ENCODE measurements at places on chromosomes 3 and 15.
A peak's percentile ranks its signal among the peaks of the same experiment; 100 is the strongest.

GRCh38 chr3:11246663-11246970, 25.6 kb upstream of the ATG7 start:
- DNase-seq, result no peak

DNA sequence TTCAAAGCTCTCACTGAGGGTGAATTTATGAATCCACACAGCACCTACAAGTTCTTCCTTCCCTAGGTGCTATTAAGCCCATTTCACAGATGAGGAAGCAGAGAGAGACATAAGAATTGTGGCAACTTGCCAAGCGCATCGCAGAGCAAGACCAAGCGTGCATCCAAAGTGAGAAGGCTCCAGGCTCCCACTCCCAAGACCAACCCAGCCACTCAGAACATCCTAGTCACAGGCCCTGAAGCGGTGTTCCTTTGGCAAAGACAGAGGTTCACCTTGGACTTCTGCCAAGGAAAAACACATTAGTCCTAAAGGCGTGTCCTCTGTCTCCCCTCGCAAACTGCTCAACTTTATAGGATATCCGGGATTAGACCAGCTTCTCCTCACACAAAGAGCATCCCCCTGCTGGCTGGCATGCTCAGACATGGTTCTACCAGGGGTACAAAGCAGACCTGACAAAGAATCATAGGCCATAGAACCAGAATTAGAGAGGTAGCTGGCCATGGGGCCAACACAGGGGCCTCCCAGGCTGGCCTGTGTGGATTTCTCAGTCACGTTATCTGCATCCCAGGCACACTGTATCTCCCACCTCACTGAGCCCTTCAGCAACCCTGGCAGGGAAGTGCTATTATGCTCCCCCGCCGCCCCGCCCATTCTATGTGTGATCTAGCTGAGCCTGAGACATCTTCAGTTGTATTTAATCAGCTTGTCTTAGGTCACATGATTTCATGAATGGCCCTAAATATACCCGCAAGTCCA, 160.2 kb downstream of the FOXP1 start:
- peak; percentile 17 for DNase-seq

DNA sequence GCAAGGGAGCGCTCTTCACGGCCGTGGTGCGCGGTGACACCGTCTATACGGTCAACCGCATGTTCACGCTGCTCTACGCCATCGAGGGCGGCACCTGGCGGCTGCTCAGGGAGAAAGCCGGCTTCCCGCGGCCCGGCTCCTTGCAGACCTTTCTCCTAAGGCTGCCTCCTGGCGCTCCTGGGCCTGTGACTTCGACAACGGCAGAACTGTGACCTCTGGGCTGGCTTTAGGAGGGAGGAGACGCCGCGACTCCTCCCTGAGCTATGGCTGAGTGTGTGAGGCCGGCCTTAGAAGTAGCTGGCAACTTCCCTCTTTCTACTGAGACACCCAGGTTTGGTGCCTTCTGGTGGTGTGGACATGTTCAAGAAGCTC, 1.4 kb downstream of the KBTBD13 start:
- no peak for DNase-seq

DNA sequence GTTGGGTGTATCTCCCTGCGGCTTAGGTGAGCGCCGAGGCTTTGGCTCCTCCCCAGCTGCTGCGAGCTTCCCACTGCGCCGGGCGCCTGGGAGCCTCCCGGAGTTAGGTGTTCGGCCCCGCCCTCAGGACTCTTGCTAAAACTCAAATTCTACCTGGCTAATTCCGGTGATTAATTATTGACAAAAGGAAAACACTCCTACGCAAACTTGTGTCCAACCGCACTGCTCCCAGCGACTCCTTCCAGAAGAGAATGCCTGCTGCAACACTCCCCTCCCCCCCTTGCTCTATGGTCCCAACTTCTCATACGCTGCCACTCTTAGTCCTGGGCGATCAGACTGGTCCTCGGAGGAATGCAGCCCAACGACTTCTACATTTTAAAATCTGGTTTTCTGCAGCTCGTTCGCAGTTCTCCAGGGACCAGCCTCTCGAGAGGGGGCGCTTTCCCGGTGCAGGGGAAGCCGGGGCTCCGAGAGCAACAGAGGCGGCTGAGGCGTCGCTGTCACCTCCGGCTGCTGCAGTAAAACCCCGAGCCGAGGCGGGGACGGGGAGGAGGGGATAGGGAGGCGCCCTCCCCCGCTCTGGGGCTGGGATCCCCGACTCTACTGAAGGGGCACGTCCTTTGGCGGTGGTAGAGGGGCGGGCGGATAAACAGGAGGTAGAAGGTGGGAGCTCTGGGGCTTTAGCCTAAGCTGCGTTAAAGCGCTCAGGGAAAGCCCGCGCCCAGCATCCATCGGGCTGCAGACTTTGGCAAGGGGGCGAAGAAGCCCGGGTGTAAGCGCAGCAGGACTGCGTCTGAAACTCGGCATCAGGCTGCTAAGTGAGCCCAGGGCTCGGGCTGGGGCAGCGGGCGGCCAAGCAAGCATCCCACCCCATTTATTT, at the start of gene SPTSSB:
Gene SPTSSB (minus strand): TSS at position 77 of the 880 bp plus-strand sequence. CDS start 25,194 bp downstream, outside the sequence.
- DNase-seq, result peak; percentile 19

- DNase-seq, result no peak
These were observed 8.5 kb downstream of the KLHL18 start for GRCh38 chr3:47291158-47291753.
